ENCODE measurements at places on chromosomes 11 and 22.
A peak's percentile ranks its signal among the peaks of the same experiment; 100 is the strongest.

DNA sequence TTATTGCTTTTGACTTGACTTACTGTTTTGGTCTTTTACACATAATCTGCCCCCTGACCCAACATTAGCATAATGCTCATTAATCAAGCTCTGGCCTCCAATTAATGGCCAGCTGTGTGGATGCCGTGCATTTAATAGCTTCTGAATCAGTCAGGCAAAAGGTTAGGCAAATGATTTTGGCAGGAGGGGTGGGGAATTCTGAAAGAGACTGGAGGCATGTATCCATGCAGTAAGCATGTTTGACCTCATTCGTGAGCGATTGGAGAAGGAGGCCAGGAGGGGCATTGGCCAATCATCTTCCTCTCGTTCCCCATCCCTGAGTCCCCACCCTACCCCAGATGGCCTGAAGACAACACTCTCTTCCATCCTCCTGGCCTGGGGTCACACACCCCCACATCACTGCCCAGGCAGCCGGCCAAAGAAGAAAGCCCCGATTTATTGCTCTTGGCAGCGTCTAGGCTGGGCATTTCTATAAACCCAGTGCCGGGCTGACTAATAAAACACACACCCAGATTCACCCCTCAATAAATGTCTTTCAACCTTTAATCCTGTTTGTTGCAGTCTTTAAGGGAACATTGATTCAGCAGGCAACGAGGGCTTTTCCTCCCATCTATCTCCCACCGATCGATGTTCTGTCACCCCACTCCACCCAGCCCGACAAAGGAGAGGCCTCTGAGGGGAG lies 150.0 kb downstream of the OPCML start:
- peak; percentile 60 for DNase-seq

GRCh38 chr11:8776209-8776608 lies 93.6 kb downstream of the RPL27A start:
- no peak for DNase-seq

GRCh38 chr11:86097980-86098379 lies 29.1 kb upstream of the PICALM start:
- DNase-seq, result no peak

DNA sequence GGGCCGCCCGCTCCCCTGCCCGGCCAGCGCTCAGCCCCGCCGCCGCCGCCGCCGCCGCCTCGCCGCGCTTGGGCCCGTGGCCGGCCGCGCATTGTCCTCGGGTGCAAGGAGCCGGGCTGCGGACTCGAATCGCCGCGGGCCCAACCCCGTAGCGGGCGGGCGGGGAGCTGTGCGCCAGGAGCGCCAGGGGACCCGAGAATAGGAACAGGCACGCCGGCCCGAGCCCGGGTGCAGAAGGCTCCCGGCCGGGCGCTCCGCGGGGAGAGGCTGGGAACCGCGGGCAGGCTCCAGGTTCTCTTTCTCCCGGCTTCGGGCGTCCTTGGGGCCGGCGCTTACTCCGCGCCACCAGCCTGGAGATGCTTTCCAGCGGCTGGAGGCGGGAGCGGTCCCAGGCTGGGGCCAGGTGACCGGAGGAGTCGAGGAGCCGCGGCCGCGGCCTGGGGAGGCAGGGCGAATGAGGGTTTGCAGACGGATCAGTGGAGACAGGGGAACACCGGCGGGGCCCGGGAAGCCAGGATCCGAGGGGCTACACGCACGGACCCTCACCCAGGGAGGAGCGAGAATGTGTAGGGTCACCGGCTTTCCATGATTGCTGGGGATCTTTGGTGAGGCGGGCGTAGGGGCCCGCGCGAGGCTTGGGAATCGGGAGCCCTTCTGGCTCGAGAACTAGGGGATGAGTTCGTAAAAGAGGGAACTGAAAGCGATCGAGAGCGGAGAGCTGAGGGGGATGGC lies 726 bp downstream of the PKNOX2 start:
- no peak for DNase-seq

DNA sequence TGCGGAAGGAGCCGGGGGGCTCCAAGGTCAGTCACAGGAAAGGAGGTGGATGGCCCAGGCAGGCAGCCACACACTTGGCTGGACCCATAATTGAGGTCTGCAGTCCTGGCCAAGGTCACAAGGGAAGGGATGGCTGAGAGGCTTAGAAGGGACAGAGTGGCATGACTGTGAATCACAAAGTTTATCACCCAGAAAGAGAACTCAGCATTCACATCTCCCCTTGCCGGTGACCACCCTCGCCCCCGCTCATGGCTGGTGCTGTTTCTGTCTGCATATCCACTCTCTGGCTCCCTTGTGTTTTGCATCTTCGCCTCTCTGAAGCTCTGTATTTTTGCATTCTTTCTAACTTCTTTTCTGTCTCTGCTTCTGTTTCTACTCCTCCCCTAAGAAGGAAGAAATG lies 117.5 kb downstream of the FEZ1 start:
- no peak for DNase-seq

- DNase-seq, result no peak
These were observed 189.2 kb upstream of the ARHGAP20 start for GRCh38 chr11:110901441-110901840.

DNA sequence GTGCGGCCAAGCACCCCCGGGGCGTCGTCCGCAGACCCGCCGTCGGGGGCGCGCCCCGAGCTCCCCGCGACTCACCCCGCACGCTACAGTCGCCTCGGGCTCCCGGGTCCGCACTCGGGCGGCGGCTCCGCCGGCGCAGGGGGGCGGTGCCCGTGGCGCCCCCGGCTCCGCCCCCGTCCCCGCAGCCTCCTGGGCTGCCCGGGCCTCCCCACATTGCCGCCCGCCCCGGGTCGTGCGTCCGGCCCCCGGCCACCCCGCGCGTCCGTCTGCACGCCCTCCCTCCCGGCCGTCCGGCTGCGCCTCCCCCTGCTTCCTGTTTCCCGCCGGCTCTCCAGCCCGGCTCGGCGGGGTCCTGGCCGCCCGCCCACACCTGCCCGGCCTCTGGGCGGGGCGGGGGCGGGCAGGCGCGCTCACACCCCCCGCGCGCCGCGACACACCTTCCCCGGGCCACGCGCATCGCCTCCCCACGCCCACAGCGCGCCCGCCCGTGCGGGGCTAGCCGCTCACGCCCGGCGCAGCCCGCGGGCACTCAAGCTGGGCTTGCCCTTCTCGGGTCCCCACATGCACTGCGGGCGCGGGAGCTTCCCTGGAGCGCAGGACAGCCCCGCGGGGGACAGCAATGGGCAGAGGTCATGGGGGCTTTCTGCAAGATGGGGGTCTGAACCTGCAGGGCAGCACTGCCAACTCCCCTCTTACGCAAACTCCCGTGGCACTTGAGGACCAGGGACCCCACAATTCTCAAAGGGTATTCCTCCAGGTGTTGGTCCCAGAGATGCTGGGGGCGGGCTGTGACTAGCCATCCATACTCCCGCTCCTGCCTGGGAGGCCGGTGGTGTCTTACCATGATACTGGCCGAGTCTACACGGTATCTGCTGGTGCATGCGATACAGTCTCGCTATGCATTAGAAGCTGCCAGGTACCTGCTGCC lies at the start of gene CARD10:
CARD10 (minus strand) TSS at position 148 of the 928 bp plus-strand sequence. CDS start 215 bp downstream, outside the sequence.
- no peak for DNase-seq

DNA sequence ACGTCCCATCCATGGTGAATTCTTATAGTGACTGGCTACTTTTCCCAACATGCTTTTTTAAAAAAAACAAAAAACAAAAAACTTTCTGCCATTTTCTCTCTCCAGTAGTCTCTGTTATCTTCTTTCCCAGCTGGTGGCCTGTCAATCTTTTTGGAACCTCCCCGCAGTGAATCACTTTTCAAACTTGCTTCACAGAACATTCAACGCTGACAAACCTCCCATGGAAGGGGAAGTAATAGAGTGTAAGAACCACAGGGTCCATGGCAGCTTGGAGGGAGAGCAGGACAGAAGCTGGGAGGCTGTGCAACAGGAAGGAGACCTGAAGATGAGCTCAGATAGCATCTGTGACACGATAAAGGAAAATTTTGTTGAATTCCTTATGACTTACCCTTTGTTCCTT lies 9.8 kb upstream of the CECR2 start:
- no peak for DNase-seq

- no peak for DNase-seq
These were observed 2.3 kb downstream of the SIK2 start for GRCh38 chr11:111604392-111605009.

GRCh38 chr22:45774001-45774670 lies 102.5 kb downstream of the ATXN10 start:
- no peak for DNase-seq

- DNase-seq, result no peak
These were observed 147.5 kb downstream of the TMEM135 start for GRCh38 chr11:87185228-87185627.

DNA sequence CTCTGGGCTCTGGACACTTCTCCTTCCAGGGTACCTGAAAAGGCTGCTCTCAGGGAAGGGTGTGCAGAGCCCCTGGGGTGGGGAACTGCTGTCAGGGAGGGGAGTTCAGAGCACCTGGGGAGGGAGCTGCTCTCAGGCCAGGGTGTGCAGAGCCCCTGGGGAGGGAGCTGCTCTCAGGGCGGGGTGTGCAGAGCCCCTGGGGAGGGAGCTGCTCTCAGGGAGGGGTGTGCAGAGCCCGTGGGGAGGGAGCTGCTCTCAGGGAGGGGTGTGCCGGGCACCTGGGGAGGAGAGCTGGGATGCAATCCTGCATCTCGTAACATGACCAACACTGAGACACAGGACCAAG lies 764.2 kb downstream of the BRD1 start:
- DNase-seq, result no peak

DNA sequence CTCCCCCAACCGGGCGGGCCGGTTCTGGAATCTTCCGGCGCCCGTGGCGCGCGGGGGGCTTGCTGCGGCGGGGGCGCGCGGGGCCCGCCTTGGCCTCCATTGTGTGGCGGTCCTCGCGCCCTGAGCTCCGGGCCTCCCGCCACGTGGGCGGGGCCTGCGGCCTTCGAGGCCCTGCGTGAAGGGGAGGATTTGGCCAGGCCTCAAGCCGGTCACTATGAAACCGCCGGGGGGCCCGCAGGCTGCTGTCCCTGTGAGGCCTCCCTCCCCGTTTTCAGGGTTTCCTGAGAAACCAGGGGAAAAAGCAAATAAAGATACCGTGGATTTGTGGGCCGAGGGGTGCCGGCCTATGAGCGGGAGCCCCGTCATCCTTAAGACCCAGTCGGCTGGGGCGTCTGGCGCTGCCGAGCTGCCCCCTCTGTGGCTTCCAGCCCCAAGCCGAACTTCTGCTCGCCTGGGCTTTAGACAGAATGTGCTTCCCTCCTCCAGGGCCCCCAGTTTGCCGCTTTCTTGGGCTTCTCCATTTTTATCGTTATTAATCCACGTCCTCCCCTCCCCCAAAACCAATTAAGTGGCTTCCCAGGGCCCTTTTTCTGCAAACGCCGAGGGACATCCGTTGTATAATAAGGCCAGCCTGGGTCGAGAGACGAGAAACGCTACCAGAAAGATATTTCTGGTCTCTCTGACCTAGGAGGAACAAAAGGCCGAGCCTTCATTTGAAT lies 602 bp downstream of the EWSR1 start:
- no peak for DNase-seq

- no peak for DNase-seq
These were observed 3.5 kb downstream of the ADM start for GRCh38 chr11:10308201-10308954.

DNA sequence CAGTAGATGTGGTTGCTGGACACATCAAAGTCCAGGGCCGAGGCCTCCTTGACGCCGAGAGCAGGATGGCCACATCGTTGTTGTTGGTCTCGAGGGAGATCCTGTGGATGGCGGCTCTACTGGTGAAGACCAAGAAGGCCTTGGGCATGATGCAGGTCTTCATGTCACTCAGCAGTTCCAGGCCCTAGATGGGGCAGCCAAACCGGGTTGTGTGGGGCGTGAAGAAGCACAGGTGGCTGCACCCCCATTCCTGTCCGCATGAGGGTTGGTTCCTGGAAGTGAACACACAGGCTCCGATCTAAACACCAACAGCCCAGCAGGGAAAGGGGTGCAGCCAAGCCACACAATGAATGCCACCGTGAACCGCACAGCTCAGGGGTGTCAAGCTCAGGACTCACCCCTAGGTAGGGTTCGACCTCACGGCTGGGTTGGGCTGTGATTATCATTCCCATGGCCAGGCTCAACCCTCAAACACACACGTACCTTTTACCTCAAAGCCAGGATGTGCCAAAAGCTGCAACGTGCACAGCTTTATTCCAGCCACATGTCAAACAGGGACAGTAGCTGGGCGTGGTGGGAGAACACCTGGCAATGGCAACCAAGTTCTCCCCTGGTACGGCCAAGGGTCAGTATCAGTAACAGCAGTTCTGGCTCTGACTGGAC lies 132.3 kb downstream of the CRYBB2 start:
- DNase-seq, result no peak

- no peak for DNase-seq
These were observed 39.4 kb downstream of the CYP2R1 start for GRCh38 chr11:14852571-14853177.

DNA sequence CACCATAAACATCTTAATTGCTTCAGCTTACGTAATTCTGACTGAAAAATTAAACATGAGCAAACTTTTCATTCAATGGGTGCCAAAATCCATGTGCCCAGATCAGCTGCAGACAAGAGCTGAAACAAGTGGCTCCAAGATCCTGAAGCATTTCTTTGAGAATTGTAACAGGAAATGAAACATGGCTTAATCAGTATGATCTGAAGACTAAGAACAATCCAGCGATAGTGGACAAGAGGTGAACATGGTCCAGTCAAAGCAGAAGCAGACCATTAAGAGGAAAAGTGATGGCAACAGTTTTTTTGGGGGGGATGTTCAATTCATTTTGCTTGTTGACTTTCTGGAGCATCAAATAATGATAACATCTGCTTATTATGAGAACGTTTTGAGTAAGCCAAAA lies 1964.5 kb upstream of the RAG2 start:
- no peak for DNase-seq

- DNase-seq, result no peak
These were observed 134.0 kb downstream of the HIPK3 start for GRCh38 chr11:33390944-33391892.

DNA sequence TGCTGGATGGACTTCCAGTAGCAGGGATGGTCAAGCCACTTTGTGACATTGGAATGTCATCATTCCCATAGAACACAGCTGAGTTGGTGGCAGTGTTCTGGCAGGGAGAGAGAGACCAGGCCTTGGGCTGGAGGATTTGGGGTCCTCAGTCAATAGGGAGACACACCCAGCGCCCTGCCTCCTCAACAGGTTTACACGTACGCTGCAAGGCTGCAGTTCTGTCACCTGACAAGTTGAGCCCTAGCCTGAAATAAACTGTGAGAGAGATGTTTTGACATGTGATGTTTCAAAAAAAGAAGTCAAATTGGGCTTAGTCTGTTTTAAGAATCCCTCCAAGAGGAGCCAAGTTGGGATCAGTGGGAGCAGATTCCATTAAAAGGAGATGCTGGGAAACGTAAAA lies 42.9 kb upstream of the CRYBB3 start:
- DNase-seq, result no peak

- peak; percentile 49 for DNase-seq
These were observed 31.6 kb upstream of the ACCSL start for GRCh38 chr11:44016131-44016530.

DNA sequence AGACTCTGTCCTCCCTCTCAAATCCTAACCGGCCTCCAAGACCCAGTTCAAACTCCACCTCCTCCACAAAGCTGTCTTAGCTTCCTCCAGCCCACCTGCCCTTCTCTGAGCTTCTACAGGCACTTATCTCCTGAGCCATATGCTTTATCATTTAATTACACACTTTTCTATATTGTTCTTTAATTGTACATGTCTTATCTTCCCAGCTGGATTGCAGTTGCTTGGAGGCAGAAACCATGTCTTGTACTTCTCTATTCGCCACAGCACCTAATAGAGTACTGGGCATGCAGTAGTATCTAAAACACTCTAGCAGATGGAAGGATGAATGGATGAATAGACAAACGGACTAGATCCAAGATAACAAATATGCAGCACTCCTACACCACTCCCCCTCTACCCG lies 11.3 kb downstream of the TRIM29 start:
- no peak for DNase-seq

GRCh38 chr11:121590772-121591404 lies 138.1 kb upstream of the SORL1-AS1 start:
- no peak for DNase-seq
